Upper lobe of right lung (tissue), 1 donor: ENCODE measurements at places on chromosomes 3 and 15. TPM values are rescaled to one million over a fixed set of nuclear protein-coding genes. Genes with fewer than 3 reads are reported as not detected.

The ERC2 gene
- 1.4 TPM for total RNA-seq

DNA sequence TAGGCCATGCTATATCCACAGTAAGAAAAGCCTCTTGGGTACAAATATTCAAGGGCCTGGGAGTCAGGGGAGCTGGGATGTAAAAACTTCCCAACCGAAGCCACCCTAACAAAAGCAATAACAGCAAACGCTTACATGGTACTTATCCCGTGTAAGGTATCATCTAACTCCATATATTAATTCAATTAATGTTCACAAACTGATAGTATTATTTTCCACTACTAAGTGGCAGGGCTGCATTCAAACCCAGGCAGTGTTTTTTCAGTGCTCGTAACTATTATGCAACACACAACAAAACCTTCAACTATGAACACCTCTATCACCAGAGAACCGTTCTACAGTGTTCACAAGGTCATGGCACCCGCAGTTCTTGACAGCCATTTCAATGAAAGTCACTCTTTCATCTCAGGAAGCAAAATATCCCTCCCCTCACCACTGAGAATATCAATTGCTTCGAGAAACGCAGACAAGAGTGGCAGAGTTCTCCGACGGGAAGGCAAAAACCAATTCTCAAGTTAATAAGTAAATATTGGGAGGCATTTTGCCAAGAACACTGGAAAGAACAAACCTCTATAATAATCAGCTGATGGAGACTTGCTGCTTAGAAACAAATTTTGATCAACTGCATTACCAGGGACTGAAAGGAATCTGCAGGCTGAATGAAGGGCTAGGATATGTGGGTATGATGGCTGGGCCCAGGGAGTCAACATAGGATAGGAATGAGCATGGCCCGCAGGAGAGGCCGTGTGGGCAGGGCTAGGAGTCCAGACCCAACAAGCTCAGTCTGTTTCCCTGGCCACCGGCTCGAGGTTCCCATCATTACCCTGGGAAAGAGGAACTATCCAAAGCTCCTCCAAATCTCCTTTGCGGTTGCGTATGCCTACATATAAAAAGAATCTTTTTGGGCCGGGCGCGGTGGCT is 72.3 kb downstream of the XXYLT1 start:
- H3K36me3 ChIP-seq, result no peaks in the 10 kb centered on the region
- H3K27ac ChIP-seq, result no peak overlapping the region
- no peak overlapping the region for H3K4me3 ChIP-seq
- H3K4me1 ChIP-seq, result peaks cover 13% of the 10 kb centered on the region

GRCh38 chr3:27342267-27342666 is 26.9 kb downstream of the NEK10 start:
- H3K4me3 ChIP-seq, result no peak overlapping the region
- DNase-seq, result no peak
- no peaks in the 10 kb centered on the region for H3K36me3 ChIP-seq
- no peak overlapping the region for H3K27ac ChIP-seq

The ETFA gene
- 71.3 TPM for total RNA-seq

The LRRIQ4 gene
- total RNA-seq, result 0.29 TPM

- H3K27me3 ChIP-seq, result no peaks in the 10 kb centered on the region
- peaks cover 47% of the 10 kb centered on the region for H3K4me1 ChIP-seq
- H3K36me3 ChIP-seq, result no peaks in the 10 kb centered on the region
- no peak overlapping the region for H3K4me3 ChIP-seq
- no peak overlapping the region for H3K27ac ChIP-seq
Observed at GRCh38 chr3:126998728-126999127, 15.8 kb downstream of the PLXNA1 start.

The TTLL13 gene
- total RNA-seq, result not detected

The CCDC33 gene
- total RNA-seq, result not detected

DNA sequence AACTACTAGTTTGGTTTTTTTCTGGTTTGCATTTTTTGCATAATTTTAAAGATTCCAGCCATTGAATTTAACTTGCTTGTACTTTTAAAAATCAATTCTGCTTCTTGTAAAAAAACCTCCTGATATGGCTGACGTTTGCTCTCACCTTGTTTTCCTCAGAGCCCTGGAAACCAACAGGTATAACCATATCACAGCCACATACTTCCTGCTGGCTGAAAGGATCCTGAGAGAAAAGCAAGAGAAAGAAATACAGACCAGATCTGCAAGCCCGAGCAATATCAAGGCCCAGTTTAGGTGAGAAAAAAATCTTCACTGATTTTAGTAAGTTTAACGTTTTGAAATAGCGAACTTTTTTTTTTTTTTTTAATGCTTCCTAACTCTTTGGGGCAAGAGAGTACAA is 56.8 kb downstream of the SNRK start:
- H3K4me3 ChIP-seq, result no peak overlapping the region
- no peak for DNase-seq
- H3K27me3 ChIP-seq, result no peaks in the 10 kb centered on the region
- no peaks in the 10 kb centered on the region for H3K4me1 ChIP-seq
- H3K36me3 ChIP-seq, result peaks cover 87% of the 10 kb centered on the region

DNA sequence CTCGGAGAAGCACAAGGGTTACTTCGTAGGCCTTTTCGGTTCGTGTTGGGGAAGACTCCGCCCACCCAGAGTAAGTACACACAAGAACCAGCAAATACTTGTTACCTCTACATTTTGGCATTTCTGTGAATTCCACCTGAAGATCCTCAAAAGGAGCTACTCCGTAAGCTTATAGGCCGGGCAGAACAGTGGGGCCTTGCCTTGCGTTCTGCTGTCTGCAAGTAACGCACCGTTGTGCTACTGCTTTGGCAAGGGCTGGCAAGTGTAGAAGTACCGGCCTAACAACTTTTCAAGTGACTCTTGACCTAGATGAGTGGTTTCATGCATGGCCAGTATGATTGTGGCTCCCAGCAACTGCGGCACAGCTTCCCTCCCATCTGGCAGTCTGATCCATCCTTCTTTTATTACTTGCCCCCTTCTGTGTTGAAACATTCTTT is 6.4 kb upstream of the DNAAF4 start:
- no peaks in the 10 kb centered on the region for H3K36me3 ChIP-seq
- peak; percentile 81 for DNase-seq
- no peaks in the 10 kb centered on the region for H3K27me3 ChIP-seq

- H3K27me3 ChIP-seq, result no peaks in the 10 kb centered on the region
- no peaks in the 10 kb centered on the region for H3K4me1 ChIP-seq
- H3K27ac ChIP-seq, result no peak overlapping the region
- H3K36me3 ChIP-seq, result no peaks in the 10 kb centered on the region
- H3K4me3 ChIP-seq, result no peak overlapping the region
Observed at GRCh38 chr3:85304360-85304964, 345.7 kb downstream of the CADM2 start.

GRCh38 chr3:188913084-188913483 is 258.7 kb upstream of the TPRG1 start:
- H3K27me3 ChIP-seq, result no peaks in the 10 kb centered on the region
- H3K27ac ChIP-seq, result no peak overlapping the region
- no peak overlapping the region for H3K4me3 ChIP-seq
- H3K4me1 ChIP-seq, result peaks cover 27% of the 10 kb centered on the region
- no peak for DNase-seq
- no peaks in the 10 kb centered on the region for H3K36me3 ChIP-seq

DNA sequence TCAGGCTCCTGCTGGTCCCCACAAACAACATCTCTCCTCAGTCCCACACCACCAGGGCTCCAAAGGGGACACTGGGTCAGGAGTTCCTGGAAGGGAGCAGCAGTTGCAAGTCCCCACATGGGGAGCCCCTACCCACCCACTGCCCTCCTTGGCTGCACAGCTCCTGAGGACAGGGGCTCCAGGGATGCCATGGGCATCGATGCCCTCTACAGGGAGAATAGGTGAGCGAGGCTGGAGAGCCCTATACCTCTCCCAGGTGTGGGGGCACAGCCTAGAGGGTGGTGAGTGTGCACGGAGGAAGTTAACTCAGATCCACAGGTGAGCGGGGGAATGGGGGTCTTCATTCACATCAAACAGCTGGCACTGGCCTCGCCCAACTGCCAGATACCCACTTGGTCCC is 141.2 kb upstream of the LINGO1 start:
- no peak overlapping the region for H3K27ac ChIP-seq
- no peaks in the 10 kb centered on the region for H3K36me3 ChIP-seq
- H3K27me3 ChIP-seq, result no peaks in the 10 kb centered on the region
- DNase-seq, result no peak

DNA sequence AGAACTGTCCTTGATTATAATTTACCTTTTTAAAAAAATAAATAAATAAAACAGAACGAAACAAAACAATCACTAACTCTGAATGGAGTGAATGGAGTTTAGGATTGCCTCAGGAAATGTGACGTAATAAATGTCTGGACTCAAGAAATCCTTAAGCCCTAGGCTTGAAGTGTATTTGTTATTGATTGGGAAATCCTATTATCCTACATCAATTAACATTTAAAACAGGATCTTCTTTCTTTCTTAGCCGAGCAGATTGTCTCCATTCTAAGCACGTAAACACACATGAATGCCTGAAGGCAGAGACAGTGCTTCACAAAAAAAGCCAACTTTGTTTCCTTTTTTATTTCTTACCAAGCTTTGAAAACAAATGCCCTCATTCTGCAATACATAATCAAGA is 33.4 kb downstream of the KAT2B start:
- H3K4me3 ChIP-seq, result no peak overlapping the region
- DNase-seq, result no peak
- H3K27ac ChIP-seq, result no peak overlapping the region
- no peaks in the 10 kb centered on the region for H3K27me3 ChIP-seq
- no peaks in the 10 kb centered on the region for H3K4me1 ChIP-seq
- peaks cover 10% of the 10 kb centered on the region for H3K36me3 ChIP-seq

GRCh38 chr3:60064210-60065178 is 1014.7 kb upstream of the CFAP20DC start:
- H3K4me3 ChIP-seq, result no peak overlapping the region
- no peak overlapping the region for H3K27ac ChIP-seq
- no peak for DNase-seq
- no peaks in the 10 kb centered on the region for H3K36me3 ChIP-seq
- no peaks in the 10 kb centered on the region for H3K27me3 ChIP-seq

The FMN1 gene
- 33.5 TPM for total RNA-seq

DNA sequence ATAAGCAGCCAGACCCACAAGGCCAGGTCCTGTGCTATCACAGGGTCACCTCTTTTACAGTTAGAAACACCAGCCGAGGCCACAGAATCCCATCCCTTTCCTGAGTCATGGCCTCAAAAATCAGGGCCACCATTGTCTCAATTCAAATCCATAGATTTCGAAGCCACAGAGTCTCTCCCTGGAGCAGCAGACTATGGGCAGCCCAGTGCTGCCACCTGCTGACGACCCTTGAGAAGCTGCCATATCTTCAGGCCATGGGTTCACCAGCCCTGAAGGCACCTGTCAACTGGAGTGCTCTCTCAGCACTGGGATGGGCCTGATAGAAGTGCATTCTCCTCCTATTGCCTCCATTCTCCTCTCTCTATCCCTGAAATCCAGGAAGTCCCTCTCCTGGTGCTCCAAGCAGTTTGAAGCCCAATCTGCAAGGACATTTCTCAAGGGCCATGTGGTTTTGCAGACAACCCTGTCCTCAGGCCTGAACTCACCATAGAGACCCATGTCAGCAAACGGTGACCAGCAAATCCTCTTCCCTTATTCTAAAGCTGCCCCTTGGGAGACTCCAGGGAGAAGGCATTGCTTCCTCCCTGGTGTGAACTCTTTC is 39.6 kb downstream of the TGM4 start:
- H3K27me3 ChIP-seq, result no peaks in the 10 kb centered on the region
- H3K4me3 ChIP-seq, result no peak overlapping the region
- no peak overlapping the region for H3K27ac ChIP-seq
- DNase-seq, result peak; percentile 83
- H3K4me1 ChIP-seq, result peaks cover 5% of the 10 kb centered on the region

The FBN1 gene
- 46.9 TPM for total RNA-seq

GRCh38 chr3:117097351-117097750 is 387.8 kb downstream of the TUSC7 start:
- H3K27me3 ChIP-seq, result no peaks in the 10 kb centered on the region
- no peak overlapping the region for H3K4me3 ChIP-seq
- H3K4me1 ChIP-seq, result no peaks in the 10 kb centered on the region
- DNase-seq, result no peak

GRCh38 chr3:3560591-3561311 is 238.5 kb upstream of the LRRN1 start:
- no peak overlapping the region for H3K27ac ChIP-seq
- no peak for DNase-seq
- H3K27me3 ChIP-seq, result no peaks in the 10 kb centered on the region
- peaks cover 6% of the 10 kb centered on the region for H3K4me1 ChIP-seq
- H3K36me3 ChIP-seq, result no peaks in the 10 kb centered on the region

- H3K27me3 ChIP-seq, result no peaks in the 10 kb centered on the region
- no peak for DNase-seq
- H3K4me1 ChIP-seq, result no peaks in the 10 kb centered on the region
- H3K36me3 ChIP-seq, result no peaks in the 10 kb centered on the region
- no peak within 1 kb of the TSS for H3K27ac ChIP-seq
Observed at GRCh38 chr15:89221543-89221942, at the start of gene RLBP1. RLBP1 (minus strand) TSS chr15:89221579; CDS start chr15:89218975, 2,604 bp downstream.
